ENCODE measurements at places on chromosomes 1 and 21.

DNA sequence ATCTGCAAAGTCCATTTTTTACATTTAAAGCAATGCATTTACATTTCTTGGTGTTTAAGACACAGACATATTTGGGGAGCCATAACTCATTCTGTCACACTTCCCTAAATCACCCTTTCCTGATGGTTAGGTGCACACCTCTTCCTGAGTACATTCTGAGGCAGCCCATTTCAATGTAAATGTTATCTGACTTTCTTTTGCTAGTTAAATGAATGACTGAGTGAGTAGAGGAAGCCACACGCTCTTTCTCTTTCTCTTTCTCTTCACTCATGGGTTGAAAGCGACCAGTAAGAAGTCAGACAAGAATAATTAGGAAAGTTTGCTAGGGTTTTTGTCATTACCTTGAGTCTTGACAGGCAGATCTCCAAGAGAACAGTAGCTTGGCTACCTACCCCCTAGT, 143.1 kb downstream of the S1PR1 start:
- DNase-seq: no peak

DNA sequence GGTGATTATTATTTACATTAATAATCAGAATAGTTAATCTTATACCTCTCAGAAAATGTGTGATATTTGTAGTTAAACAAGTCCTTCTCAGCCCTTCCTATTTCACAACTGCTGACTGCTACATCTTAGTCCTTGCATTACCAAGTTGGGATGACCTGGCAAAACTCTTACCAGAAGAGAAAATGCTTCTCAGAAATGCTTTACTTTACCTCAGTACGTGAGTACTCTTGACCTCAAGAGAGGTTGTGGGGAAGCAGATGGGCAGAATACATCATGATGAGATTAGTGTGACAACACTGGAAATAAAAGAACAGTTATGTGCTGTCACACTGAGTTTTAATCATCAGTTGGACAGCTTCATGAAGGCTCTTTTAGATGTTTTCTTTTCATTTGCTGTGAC, 16.2 kb downstream of the CFAP126 start:
- no peak for DNase-seq

DNA sequence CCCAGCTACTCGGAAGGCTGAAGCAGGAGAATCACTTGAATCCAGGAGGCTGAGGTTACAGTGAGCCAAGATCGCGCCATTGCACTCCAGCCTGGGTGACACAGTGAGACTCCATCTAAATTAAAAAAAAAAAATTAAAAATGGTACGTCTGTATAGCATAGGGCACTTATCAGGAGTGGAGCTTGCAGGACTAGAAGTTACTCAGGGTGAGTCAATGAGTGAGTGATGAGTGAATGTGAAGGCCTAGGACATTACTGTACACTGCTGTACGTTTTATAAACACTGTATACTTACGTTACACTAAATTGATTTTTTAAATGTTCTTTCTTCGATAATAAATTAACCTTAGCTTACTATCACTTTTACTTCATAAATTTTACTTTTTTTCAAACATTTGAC, 183.6 kb downstream of the NR5A2 start:
- peak; percentile 13 for DNase-seq

DNA sequence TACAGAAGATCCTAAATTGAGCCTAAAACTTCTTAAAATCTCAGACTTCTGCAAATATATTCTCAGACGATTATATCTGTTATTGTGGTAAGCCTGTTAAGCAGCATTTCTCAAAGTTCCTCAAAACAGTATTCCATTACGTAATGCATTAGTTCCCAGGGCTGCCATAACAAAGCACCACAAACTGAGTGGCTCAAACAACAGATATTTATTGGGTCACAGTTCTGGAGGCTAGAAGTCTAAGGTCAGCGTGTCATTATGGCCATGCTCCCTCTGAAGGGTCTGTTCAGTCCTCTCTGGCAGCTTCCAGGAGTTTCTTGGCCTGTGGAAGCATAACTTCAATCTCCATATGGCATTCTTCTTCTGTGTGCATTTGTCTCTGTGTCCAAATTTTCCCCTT, 103.5 kb upstream of the ST6GALNAC5 start:
- no peak for DNase-seq

GRCh38 chr1:15249081-15249480, 2.1 kb downstream of the FHAD1 start:
- DNase-seq: no peak

DNA sequence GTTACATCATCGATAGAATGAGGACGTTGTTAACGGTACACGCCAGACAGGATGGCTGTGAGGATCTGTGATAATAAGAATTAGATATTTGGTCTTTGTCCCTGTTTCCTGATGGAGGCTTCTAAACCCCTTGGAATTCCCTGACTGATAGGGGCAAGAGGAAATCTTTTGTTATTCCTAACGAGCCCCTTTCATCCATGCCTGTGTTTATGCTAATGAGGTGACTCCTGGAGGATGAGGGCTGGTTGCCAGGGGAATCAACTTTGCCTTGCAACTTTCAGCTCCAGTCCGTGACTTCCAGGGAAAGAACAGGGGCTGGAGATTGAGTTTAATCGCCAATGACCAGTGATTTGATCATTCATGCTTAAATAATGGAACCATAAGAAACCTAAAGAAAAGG, 39.3 kb upstream of the NLRP3 start:
- DNase-seq: peak; percentile 20

GRCh38 chr1:100760511-100760910, 41.0 kb downstream of the VCAM1 start:
- DNase-seq: no peak

DNA sequence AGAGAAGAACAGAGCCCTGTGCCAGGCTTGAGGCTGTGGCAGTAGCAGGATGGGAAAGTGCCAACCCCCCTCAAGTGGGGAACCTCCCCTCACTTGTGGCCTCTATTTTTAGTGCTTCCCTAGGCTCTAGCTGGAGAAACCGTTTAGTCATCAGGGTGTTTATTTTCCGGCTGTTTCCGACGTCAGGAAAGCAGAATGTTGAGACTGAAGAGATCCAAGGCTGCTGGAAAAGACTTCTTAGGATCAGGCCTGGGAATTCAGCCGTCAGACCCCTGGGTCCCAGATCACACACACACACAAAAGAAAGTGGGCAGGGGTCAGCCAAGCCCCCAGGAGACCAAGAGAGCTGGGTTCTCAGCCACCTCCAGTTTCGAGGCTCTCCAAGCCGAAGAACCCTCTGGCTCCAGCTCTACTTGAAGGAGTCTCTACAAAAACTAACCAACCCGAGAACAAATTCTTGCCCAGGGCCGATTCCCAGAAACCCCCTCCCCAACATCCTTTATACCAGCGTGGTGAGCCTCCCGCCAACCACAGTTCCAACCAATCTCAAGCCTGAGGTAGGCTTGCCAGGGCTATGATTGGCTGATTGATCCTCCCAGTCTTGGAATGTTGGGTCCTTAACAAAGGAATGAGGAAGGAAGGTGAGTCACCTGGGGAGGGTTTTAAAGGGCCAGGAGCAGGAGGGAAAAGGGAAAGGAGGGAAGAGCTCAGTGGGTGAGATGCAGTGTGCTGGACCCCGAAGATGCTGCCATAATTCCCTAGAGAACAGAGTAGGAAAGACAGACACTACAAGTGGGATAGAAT, 2.5 kb upstream of the MEF2D start:
- DNase-seq: peak; percentile 96

- no peak for DNase-seq
Observed at GRCh38 chr21:14968821-14969220, 96.0 kb downstream of the NRIP1 start.

DNA sequence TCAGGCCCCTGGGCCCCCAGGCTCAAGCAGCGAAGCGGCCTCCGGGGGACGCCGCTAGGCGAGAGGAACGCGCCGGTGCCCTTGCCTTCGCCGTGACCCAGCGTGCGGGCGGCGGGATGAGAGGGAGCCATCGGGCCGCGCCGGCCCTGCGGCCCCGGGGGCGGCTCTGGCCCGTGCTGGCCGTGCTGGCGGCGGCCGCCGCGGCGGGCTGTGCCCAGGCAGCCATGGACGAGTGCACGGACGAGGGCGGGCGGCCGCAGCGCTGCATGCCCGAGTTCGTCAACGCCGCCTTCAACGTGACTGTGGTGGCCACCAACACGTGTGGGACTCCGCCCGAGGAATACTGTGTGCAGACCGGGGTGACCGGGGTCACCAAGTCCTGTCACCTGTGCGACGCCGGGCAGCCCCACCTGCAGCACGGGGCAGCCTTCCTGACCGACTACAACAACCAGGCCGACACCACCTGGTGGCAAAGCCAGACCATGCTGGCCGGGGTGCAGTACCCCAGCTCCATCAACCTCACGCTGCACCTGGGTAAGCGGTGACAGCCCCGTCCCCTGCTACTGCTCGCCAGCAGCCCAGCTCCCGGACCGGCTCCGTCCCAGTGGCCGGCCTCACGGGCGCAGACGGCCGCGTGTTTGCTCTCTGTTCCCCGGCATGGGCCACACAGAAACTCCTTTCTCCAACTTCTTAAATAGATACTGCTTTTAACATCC, 539 bp downstream of the LAMC1 start:
- DNase-seq: peak; percentile 85

GRCh38 chr1:84887261-84887934, 5.6 kb downstream of the LPAR3 start:
- peak; percentile 21 for DNase-seq

DNA sequence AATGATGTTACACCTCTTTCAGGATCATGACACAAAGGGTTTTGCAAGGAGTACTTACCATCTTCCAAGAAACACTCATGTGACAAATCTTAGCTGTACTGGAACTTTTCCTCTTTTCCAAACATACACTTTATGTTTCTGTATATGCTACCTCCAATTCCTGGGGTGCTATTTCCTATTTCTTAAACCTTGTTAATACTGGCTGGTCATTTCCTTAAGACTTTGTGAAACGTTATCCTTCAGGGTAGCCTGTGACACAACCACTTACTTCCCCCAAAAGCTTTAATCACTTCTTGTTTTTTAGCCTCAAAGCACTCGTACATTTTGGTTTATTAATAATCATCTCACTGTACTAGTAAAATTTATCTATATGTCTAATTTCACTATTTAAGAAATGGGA, 39.4 kb downstream of the OR10Z1 start:
- no peak for DNase-seq

- DNase-seq: peak; percentile 42
Observed at GRCh38 chr21:34126269-34126668, 52.9 kb downstream of the MRPS6 start.

- DNase-seq: no peak
Observed at GRCh38 chr1:226436472-226436854, 28.6 kb upstream of the PARP1 start.

- DNase-seq: no peak
Observed at GRCh38 chr1:245092638-245092976, 62.2 kb upstream of the KIF26B start.

DNA sequence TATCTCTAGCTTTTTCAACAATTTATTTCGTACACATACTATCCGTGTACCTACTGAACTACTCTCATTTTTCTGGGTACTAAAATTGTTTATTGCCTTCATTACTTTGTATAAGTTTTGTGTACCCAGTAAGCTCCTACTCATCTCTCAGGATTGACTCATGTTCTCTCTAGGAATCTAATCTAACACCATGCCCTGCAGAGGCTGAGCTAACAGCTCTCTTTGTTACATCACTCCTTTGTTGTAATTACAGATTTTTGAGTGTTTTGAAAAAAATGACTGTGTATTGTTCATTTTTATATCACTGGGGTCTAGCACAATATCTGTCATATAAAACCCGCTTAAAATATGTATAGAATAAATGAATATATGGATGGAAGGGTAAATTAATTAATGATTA, 167.1 kb downstream of the ATP6V1G3 start:
- DNase-seq: no peak

DNA sequence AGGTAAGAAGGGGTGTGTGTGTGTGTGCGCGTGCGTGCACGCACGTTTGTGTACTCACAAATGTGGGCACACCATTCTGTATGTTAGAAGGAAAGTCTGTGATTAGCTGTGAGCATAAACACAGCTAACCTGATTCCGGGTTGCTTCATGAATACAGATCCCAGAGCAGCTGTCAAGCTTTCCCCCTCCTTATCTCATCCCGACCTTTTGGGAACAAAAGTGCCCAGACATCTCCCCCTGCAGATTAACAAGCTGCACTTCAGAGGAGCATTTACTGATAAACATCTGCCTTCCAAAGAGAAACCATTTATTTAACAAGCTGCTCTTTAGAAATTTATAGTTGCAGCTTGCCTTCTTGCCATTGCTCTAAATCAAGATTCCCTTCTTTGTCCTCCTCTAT, 97.0 kb downstream of the MT1HL1 start:
- DNase-seq: no peak

- DNase-seq: no peak
Observed at GRCh38 chr1:90732136-90732535, 15.0 kb upstream of the BARHL2 start.

DNA sequence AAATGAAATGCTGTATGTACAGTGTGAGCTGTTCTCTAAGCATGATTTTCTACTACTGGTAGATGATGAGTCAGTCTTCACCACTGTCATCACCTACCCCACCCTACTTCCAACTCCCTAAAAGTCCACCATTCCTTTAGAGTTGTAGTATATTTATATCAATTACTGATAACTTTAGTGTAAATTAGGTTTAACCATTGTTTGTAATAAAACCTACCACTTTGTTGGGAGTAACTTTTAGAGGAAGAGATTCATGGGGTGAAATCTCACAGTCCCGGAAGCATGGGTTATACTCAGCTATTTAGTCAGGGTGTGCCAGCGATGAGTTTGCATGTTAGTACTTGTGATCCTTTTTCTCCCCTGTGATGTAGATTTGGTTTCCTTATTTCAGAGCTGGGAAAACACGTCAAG, 17.1 kb downstream of the MORC3 start:
- DNase-seq: peak; percentile 29

- DNase-seq: no peak
Observed at GRCh38 chr1:226201029-226201593, 14.6 kb upstream of the ACBD3 start.

DNA sequence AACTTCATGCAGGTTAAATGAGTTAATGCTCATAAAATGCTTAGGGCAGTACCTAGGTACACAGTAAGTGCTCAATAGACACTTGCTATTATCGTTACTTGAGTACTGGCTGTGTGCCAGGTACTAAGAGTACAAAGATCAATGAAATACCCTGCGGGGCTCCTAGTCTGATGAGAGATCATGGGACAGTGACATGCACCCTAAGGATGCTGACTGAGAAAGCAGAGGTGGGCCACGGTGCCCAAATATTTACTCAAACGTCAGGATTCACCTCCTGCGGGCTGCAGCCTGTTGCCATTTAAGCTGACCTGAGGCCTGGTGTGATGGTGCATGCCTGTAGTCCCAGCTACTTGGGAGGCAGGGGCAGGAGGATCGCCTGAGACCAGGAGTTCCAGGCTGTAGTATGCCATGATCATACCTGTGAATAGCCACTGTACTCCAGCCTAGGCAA, 19.8 kb upstream of the LUZP1 start:
- DNase-seq: no peak

- DNase-seq: peak; percentile 84
Observed at GRCh38 chr1:226406401-226406881, 1.5 kb downstream of the PARP1 start.

Measured in kidney tubule cell (primary cell).